ENCODE measurements at places on chromosomes 5 and 9.

- DNase-seq, result no peak
These were observed 80.6 kb downstream of the COL5A1 start for GRCh38 chr9:134722120-134722701.

- DNase-seq, result no peak
These were observed 67.7 kb downstream of the NDFIP1 start for GRCh38 chr5:142176255-142176654.

- no peak for DNase-seq
These were observed 250.3 kb downstream of the TMEM232 start for GRCh38 chr5:110476164-110476563.

DNA sequence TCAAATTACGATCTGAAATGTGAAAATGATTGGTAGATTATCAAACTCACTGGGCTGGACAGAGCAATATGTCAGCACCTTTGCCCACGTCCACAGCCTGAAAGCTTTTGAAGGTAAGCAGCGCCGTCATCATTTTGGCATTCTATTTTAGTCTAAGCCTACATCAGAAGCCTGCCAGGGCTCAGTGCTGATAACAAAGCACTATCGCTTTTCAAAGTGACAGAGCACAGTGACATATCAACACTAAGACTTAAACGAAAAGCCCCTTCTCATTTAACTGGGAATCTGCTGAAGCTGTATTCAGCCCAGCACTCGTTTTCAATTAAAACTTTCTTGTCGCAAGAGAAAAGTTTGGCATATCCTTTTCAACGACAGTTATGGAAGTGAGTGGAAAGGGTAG lies 1076.3 kb downstream of the PTPRD start:
- DNase-seq, result no peak

DNA sequence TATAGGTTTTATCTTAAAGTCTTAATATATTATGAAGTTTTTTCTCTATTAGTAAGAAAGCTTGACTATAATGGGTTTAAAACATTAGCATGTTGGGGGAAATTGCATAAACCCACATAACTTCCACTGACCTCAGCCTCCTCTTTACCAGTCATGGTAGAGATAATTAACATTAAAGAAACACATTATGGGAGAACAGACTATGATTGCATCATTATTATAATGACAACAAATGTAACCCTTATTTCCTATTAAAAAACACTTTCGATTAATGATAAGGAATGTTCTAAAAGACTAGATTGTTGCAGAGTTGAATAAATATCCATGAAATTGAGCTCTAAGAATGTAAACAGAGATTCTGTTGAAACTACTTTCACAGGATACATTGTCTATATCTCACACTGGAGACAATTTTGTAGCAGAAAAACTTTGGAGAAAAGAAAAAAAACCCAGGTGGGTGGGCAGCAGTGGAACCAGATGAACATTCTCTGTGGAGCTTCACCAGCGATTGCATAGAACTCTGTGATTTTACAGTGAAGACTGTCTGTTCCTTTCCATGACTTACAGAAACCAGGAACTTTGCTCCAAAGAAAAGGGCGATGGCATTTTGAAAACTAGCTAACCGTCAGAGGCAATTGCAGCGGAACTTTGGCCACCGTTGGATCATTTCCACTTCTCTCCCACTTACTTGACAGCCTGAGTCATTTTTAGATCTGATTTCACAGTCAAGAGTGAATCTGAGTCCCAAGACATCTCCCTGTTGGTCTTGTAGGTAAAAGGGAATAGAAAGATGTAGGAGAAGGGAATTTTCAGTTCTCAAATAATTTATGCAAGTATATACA lies 21.0 kb upstream of the ERAP2 start:
- DNase-seq, result no peak

DNA sequence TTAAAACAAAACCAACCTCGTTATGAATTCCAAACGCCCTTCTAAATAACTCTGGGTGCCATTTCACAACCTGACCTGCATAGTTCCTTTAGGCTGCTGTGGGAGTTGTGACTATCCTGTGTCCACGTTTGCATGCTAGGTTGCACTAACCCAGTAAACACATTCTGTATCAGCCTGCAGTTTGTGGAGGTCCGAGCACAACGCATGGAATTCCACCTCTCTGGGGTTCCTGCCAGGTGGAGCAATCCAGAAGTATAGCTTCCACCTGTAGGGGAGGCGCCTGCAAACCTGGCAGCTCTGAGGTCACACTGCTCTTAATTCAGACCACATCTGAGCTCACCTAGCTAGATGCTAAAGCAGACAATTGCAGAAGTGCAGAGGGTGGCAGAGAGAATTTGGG lies 57.2 kb downstream of the MARCHF3 start:
- no peak for DNase-seq

DNA sequence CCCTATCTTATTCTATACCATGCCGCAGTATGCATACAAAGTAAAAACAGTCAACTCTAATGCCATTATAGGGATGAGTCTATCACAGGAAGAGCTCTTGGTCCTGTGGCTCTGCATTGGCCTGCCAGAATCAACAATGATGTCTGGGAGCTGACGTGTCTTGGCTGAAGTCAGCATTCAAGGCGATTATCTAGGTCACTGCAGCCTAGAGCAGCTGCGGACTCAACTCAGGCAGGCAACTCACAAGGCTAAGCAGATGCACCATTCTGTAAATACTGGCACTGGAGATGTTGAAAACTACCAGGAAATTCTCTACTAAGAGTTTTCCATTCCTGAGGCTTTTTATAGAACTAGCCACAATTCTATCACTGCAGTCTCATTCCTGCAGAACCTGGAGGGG lies 13.3 kb downstream of the SPATA9 start:
- no peak for DNase-seq

DNA sequence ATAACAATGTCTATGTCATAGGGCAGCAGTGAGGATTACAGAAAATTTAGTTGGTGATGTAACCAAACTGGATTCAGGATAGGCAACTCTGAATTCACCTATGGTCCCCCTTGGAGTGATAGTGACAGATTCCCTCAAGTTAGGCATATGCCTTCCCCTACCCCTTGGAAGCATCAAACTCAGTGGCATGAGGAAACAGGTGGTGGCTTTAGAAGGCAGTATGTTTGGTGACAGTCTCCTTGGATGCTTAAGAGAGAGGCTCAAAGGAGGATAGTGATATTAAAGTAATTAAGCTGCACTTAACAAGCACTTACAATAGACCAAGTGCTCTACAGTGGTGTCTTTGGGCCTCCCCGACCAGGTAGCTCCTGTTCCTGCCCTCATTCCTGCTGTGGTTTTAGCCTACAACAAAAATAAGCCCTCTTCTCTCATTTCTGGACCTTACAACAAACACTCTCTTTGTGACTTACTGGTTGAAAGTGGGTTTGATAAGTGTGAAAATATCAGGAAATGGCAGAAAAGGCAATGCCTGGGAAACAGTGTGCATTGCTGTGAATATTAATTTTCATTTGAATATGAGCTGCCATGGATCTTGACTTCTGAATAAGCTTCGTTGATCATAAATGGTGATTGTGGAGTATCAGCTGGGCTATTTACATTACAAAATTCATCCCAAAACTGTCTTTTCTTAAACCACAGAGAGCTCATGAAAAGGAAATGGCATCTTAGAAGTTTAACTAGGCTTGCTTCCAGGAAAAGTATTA lies 29.2 kb downstream of the NR4A3 start:
- no peak for DNase-seq

DNA sequence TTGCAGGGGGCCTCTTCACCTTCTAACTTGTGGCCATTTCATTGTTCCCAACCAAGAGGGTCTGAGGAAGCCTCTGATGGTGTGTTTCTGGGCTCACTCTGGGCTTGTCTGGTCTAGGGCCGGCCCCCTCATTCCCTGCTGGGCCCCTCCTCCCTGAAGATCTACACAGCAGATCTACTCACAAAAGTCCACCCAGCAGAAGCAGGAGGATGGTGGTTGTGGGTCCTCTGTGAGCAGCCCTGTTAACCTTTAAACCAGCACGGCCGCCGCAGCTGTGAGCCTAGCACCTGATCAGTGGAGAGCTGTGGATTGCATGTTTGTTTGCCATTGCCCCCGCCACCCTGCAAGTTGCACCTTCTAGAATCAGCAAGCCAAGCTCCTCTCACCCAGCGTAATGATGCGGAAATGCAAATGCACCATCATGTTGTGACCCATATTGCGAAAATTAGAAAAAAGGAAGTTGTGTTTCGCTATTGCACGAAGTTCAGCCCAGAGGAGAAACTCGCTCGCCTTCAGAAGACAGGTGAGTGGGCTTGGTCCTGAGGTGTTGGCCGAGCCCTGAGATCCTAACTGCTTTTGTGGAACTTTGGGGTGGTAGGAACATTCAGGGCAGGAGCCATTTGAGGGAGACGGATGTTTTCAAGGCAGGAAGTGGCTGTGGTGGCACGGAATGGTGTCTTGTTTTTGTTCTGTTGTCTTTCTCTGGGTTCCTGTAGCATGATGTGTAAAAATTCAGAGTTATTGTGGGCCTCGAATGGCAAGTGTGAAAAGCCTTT lies 16.7 kb downstream of the FGD3 start:
- no peak for DNase-seq

- DNase-seq, result no peak
These were observed 46.1 kb upstream of the CLPTM1L start for GRCh38 chr5:1390861-1391600.

DNA sequence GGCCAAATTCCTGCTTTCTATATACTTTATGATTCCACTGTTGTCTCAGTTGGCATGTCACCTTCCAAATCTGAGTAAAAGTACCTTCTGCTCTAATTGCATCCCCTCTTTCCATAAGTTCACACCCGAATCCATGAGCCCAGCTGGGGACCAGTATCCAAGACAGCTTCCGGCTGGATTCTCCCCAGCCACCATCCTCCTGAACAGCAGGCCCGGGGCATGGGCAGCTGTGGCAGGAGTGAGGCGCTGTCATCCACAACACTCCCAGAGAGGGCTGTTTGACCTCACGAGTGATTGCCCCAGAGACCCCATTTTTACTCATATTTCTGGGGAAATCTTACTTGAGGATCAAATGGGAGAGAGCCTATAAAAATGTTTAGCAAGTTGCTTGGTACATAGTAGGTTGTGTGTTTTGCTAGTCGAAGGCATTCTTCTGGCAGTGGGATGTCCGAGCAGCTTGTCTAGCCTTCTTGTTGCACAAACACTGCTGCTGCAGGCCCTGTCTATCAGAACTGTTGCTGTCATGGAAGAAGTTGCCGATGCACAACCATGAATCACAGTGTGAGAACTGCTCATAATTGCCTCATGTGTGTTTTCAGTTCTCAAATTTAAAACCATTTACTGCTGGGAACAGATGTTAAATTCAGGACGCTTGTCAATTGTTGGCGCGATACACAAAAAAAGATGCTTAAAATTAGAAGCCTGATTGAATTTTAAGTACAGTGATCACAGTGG lies 93.8 kb downstream of the HSPA4 start:
- DNase-seq, result no peak

DNA sequence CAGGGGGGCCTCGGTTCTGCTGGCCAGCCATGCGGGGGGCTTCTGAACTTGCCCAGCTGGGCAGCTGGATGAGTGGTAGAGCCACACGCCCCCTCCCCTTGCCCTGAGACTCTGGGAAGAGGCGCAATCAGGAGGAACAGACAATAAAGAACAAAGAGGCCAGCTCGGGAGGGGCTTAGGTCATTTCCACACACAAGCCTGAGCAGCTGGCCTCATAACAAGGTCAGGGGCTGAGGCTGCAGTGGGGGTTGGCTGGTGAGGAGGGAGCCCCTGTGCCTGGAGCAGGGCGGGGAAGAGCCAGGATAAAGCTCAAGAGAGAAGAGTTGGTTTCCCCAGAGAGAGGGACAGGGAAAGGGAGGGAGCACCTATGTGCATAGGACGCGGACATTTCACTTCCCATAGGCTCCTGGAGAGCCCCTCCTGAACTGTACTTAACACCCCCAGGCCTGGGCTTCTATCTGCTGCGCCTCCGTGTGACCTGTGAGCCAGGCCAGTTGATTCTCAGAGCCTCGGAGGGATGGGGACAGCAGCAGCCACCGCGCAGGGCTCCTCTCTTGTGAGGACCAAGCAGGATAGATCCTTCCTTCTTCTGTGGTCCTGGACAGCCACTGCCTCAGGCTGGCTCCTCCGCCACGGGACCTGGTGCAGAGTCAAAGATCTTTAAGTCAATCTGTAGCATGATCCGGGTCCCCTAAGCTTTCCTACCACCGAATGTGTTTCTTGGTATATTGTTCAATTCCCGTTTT lies 75.3 kb upstream of the GGTA1 start:
- DNase-seq, result no peak

DNA sequence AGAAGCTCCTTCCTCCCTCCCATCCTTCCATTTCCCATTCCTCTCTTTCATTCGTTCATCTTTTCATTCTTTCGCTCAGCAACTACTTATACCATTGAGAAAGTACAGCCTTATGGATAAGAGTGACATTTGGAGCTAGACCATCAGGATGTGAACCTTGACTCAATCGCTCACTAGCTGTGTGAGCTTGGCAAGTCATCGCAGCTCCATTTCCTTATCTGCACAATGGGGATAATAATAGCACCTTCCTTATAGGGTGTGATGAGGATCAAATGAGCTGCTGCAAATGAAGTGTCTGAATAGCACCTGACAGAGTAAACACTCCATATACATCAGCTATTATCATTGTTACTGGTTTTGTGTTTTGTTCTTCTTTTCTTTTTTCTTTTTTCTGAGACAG lies 28.1 kb upstream of the SYNPO start:
- DNase-seq, result no peak
